ENCODE measurements at places on chromosomes 6 and 20. TPM values are rescaled to one million over a fixed set of nuclear protein-coding genes. Genes with fewer than 3 reads are reported as not detected.

The SLC32A1 gene
- not detected for total RNA-seq

The MCHR2 gene
- not detected for total RNA-seq

The LY6G6D gene
- total RNA-seq: not detected

The KCNQ5 gene
- not detected for total RNA-seq

The EMILIN3 gene
- total RNA-seq: 0.51 TPM

The LINC00237 gene
- total RNA-seq: not detected

The FAXC gene
- total RNA-seq: 0.57 TPM

The BMP2 gene
- total RNA-seq: 3.0 TPM

The CST2 gene
- not detected for total RNA-seq

The BPIFA1 gene
- total RNA-seq: not detected

The C6orf163 gene
- total RNA-seq: 4.5 TPM

The CGA gene
- total RNA-seq: not detected

The GGTLC1 gene
- not detected for total RNA-seq

The ENPP1 gene
- 3.3 TPM for total RNA-seq

The CLIC5 gene
- total RNA-seq: 376 TPM

The CASS4 gene
- total RNA-seq: 0.30 TPM

The C2 gene
- 5.1 TPM for total RNA-seq

The CSTF1 gene
- 15.3 TPM for total RNA-seq

The ISM1 gene
- 1.0 TPM for total RNA-seq

The TFAP2B gene
- total RNA-seq: not detected

The MYBL2 gene
- total RNA-seq: 0.13 TPM

The SLC22A16 gene
- total RNA-seq: not detected

The NECAB3 gene
- 77.0 TPM for total RNA-seq

Measured in cardiac septum (tissue), 1 donor.